ENCODE measurements at places on chromosomes 4 and X.

DNA sequence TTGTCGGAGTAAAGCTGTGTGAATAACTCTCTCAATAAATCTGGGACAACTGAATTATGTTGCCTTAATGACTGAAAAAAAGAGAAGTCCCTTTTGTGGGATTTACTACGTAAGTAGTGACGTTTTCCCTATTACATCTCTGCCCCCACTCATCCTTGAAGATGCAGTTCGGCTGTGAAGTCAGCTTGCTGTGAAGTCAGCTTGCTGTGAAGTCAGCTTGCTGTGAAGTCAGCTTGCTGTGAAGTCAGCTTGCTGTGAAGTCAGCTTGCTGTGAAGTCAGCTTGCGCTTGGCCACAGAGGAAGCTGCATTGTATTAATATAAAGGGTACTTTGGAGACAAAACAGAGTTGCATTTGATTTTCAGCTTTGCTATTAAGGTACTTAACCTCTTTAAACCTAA lies 8.0 kb upstream of the VAMP7 start:
- DNase-seq = no peak

GRCh38 chr4:10320130-10320529 lies 137.1 kb downstream of the ZNF518B start:
- no peak for DNase-seq

DNA sequence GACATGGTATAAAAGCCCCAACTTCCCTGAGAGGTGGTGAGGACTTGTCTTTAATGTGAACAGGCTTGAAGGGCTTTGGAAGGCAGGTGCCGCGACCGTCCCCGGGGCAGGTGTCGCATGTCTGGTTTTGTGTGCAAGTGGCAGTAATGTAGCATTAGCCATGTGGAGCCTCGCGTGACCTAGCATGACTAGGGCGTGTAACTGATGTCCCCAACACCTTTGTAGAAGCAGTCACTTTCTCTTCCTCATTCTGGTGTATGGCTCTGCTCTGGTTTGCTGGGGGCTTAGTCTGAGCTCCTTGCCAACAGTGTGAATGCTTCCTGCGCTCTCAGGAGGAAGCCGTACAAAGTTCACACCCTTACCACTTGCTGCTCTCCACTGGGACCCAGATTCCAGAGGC lies 145.7 kb downstream of the AMMECR1 start:
- no peak for DNase-seq

DNA sequence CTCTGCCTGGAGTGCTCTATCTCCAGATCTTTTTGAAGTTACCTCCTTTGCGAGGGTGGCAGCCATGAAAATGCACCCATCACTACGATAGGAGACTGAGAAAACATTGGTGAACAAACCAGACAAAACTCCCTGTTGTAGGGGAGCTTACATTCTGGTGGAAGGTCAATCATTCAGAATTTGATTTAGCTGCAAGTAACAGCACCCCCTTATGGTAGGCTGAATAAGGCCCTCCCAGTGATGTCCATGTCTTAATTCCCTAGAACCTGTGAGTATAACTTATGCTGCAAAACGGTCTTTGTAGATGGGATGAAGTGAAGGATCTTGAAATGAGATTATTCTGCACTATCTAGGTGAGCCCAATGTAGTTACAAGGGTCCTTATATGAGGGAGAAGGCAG lies 5.6 kb upstream of the TEC start:
- no peak for DNase-seq

GRCh38 chr4:16007471-16008095 lies 44.6 kb upstream of the FGFBP2 start:
- no peak for DNase-seq

GRCh38 chr4:40596522-40596921 lies 33.1 kb downstream of the RBM47 start:
- peak; percentile 1 for DNase-seq

- DNase-seq = no peak
Measured at GRCh38 chr4:128942607-128943006, 133.1 kb downstream of the JADE1 start.

DNA sequence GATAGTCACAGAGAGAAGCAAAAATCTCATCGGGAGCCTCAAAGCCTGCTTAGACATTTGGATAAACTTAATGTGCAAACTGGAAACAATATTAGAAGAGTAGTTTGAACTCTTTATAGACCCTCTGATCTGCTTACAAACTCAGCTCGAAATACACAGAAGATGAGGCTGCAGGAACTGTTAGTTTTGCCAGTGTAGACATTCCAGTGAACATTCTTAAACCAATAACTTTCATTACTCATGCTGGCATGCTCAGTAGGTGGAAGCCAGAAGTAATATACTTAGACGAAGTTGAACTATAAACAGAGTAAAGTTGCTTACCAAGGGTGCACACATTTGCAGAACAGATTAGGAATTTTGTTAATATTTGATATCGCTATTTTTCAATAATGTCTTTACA lies 303.5 kb downstream of the ANKRD50 start:
- peak; percentile 19 for DNase-seq

- DNase-seq = peak; percentile 52
Measured at GRCh38 chrX:121876305-121876704, 828.9 kb downstream of the GLUD2 start.

GRCh38 chrX:64885850-64886249 lies 90.4 kb downstream of the ZC4H2 start:
- DNase-seq = no peak

- DNase-seq = no peak
Measured at GRCh38 chr4:4248885-4249203, 821 bp upstream of the TMEM128 start.

- peak; percentile 94 for DNase-seq
Measured at GRCh38 chr4:37648084-37648817, 37.9 kb downstream of the RELL1 start.

GRCh38 chr4:151284534-151285245 lies 7.7 kb downstream of the PRSS48 start:
- DNase-seq = no peak

- DNase-seq = no peak
Measured at GRCh38 chrX:69398881-69399280, 105.2 kb upstream of the NALF2 start.

DNA sequence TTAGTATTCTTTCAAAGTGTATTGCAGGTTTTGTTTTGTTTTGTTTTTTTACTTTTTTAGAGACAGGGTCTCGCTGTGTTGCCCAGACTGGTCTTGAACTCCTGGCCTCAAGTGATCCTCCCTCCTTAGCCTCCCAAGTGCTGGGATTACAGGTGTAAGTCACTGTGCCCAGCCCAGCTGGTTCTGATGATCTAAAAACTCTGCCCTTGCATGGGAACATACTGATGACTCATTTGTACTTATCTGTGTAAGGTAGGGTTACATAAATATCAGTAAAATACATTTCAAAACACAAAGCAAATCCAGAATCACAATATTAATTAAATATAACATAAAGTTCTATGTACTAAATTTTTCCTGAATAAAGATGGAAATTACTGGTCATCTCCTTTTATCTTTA lies 7.4 kb upstream of the SLC9B1 start:
- DNase-seq = no peak

- DNase-seq = peak; percentile 42
Measured at GRCh38 chrX:39253551-39253950, 452.3 kb downstream of the MID1IP1 start.

DNA sequence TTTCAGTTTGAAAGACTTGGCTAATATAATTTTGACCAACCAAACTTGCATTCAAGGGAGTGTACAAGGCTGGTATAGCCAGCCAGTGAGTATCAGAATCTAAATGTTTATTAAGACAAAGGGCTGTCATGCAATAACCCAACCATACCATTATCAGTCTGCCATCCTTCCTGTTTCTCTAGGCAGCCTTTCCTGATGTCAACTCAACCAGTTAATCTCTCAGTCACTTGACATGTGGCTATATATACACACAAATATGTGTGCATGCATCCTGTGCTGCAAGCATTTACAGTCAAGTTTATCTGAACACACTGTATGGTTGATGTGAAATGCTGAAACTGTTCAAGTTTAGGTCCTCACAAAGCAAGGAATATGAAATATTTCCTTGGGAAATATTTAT lies 17.2 kb downstream of the BTK start:
- DNase-seq = no peak

DNA sequence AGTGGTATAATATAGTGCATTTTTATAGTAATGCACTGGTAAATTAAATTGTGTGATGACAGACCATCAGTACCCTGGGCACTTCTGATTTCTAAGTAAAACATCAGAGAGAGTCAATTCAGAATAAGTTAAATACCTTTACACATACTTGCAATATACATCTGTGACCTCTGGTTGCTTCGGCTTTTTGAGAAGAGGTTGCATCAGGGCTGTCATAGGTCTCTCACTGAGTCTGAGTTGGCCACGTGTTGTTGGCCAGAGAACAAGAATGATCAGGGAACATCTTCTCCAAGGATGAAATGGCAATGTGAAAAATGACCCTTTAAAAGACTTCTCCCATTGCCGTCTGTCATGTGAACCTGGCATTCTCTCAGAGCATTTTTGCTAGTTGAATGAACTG lies 36.9 kb upstream of the PUDP start:
- no peak for DNase-seq

DNA sequence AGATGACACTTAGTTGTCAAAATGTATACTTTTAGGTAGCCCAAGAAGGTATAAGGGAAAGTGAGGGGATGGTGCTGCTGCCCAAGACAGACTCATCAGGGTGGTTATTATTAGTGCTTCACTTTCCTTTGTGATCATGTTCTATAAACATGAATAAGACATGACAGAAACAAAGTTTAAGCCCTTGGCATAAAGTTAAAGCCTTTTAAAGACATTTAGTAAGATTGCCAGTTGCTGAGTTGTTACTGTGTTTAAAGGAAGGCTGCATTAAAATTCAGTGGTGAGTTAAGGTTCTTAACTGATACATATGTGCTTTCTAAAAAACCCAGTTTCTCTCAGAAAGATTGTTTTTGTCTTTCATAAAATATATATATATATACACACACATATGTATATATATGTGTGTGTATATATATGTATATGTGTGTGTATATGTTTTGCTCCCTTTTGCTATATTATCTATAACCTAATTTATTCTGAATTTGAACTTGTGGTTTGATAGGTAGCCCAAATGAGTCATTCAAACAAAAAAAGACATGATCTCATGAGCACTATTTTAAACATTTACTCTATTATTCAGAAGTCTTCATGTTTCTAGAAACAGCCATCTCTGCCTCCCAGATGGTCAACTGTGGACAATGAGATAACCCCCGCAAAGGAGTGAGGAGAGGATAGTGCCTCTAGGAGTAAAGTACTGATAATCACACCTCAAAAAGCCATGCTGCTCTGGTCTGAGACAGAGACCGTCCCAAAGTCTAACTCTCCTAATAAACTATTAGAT lies 98.1 kb upstream of the OTUD4 start:
- peak; percentile 10 for DNase-seq

DNA sequence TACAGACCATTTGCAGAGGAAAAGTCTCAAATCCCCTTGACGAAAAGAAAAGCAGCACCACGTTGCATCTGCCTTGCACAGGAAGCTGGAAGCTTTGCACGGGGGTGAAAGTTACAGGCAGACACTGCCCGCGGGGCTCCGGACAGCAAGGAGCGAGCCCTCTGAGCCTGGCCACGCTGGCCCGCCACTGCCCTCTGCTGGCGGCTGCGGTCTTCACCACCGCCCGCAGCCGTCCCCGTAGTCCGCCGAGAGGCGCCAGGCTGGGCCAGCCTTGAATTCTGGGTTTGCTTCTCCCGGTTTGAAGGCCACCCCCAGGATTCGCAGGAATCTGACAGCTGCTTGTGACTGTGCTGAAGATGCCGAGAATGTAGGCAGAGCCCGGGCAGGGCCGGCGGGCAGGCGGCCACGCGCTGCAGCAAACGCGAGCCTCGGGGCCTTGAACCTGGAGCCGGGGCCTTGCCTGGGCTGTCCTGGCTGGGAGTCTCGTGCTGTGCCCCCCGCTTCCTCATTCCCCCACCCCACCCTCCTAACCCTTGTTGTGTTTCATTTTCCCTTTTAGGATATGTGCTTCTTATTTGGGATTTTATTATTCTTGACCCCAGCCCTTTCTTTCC lies 49.2 kb downstream of the ENPP6 start:
- peak; percentile 79 for DNase-seq

GRCh38 chr4:159201168-159201567 lies 98.3 kb downstream of the RAPGEF2 start:
- no peak for DNase-seq

DNA sequence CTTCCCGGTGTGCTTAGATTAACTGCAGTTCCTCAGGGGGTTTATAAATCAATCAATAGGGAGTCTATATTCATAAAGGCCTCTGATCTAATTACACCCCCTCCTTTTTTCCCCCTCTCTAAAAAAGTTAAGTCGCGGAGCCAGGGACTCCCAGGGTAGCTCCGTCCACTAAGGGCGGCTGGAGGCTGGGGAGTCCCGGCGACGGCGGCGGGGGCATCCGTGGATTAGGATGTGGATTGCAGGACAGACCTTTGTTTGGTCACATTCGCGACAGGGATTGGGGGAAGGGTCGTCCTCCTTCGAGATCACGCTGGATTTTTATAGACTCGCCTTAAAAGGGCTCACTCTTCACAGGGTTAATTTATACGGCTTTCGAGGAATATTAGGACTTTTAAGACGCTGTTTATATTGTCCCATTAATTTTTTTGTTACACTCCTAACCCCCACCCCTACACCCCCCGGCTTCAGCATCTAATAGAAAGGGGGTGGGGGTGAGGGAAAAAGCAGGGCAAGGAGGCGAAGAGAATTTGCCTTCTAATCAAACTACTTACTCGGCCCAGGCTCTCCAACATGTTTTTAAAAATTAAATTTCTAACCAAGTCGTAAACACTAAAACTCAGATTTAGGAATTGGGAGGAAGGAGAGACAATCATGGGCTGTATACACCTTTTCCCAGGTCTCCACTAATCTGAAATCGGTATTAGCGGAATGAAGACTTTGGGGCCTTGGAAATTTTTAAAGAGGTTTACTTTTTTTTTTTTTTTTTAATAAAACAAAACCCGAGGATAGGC lies 8.5 kb downstream of the PITX2 start:
- no peak for DNase-seq

GRCh38 chr4:3290889-3291321 lies 1.9 kb upstream of the RGS12 start:
- no peak for DNase-seq

GRCh38 chr4:76250962-76251361 lies 559 bp upstream of the FAM47E start:
- DNase-seq = no peak

DNA sequence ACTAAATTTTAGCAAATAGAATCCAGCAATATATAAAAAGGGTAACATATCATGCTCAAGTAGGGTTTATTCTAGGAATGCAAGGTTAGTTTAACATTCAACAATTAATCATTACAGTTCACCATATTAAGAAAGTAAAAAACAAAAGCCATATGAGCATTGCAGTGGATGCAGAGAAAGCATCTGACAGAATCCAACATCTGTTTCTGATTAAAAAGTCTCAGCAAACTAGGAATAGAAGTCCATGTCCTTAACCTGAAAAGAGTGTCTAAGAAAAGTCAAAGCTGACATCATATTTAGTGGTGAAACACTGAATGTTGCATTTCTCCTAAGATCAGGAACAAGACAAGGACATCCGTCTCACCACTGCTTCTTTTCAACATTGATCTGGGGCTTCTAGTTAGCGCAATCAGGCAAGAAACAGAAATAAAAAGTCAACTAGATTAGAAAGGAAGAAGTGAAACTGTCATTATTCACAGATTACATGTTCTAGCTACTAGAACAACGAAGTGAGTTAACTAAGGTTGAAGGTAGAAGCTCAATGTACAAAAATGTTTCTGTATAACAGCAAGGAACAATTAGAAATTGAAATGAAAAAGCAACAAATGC lies 49.3 kb downstream of the MRPL1 start:
- no peak for DNase-seq

- no peak for DNase-seq
Measured at GRCh38 chr4:139501927-139502899, 48.3 kb downstream of the RAB33B start.
